ENCODE measurements at places on chromosomes 5 and 9.

DNA sequence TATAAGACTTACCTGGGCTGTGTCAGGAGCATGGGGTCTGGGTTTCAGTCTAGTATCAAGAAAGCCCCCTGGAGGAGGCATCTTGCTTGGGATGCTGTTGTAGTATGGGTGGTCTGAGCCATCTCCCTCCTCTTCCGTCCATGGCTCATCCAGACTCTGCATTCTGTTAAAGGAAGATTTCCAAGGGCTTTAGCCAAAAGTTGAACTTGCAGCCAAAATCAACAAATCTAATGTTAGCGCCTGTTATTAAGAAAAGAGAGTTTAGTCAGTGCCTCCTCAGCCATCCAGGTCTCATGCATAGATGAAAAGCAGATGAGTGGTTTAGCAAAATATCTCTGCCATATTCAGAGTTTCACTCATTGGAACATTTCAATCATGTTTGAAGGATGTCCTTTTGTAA lies 55.6 kb downstream of the S1PR3 start:
- no peak for DNase-seq

GRCh38 chr9:92392690-92393089 lies 11.7 kb downstream of the OGN start:
- DNase-seq, result no peak

GRCh38 chr9:104091708-104092107 lies 2.4 kb upstream of the SMC2 start:
- peak; percentile 11 for DNase-seq

DNA sequence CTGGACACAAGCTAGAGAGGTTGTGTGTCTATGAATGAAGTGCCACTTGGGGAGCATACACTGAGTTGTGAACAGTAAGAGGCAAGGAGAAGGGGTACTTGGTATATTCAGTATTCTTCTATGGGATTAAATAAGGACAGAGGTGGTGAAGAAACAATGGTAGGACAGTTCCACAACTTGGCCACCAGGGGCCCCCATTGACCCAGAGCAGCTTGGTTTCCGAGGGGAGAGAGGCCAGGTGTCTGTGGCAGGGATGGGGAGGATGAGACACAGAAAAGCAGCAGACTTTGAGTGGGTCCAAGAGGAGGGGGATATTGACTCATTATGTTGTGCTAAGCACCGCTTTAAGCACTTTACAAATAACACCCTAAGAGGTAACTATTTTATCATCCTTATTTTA lies 220.6 kb downstream of the MELK start:
- DNase-seq, result no peak

DNA sequence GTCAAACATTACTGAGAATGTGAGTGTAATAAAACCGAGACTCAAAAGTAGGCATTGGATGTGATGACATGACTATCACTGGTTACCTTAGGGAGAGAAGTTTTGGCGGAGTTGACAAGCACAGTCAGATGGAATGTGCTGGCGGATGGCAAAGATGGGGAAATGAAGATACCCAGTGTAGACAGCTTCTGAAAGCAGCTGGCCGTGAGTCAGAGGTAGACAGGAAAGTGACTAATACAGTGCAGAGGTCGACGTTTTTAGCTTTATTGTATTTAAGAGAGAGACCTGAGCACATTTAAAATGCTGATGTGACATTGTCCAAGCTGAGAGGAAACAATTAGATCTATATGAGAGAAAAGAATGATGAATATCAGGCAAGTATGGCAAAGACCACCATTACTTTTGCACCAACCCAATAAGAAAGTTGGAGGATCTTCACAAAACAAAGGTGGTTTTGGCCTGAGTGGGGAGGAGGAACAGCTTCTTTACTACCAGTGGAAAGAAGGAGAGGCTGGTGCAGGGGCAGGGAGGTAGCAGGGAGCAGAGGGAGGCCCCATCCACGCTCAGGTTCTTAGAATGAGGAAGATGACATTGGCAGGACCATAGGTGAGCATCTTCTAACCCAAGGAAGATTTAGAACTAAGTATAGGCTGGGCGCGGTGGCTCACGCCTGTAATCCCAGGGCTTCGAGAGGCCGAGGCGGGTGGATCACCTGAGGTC lies 36.7 kb upstream of the KCNIP1 start:
- no peak for DNase-seq

Data from CD8-positive, alpha-beta T cell (primary cell).